CD4-positive, alpha-beta T cell treated with Interleukin-12 subunit alpha and Interleukin-12 subunit beta, for 1 hour (primary cell): ENCODE measurements at places on chromosomes 7 and 10.
A peak's percentile ranks its signal among the peaks of the same experiment; 100 is the strongest.

GRCh38 chr10:14554491-14555205, 220.0 kb downstream of the FAM107B start:
- DNase-seq, result peak; percentile 55

DNA sequence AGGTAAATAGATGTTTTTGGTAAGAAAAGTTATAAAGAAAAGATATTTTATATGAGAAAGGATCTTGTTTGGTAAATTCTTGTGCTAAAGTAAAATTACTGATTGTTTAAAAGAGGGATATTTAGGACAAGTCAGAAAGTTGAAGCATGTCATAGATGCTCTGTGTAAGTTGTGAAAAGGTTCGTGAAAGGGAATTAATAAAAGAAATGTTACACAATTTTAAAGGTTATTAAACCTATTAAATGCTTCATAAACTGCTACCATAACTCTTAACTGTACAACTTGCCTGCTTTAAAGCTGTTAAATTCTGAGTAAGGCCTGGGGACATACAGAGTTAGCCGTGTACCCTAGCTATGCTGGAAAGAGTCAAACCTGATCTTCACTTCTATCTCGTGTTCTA, 634.1 kb downstream of the ACTR3B start:
- DNase-seq, result no peak

DNA sequence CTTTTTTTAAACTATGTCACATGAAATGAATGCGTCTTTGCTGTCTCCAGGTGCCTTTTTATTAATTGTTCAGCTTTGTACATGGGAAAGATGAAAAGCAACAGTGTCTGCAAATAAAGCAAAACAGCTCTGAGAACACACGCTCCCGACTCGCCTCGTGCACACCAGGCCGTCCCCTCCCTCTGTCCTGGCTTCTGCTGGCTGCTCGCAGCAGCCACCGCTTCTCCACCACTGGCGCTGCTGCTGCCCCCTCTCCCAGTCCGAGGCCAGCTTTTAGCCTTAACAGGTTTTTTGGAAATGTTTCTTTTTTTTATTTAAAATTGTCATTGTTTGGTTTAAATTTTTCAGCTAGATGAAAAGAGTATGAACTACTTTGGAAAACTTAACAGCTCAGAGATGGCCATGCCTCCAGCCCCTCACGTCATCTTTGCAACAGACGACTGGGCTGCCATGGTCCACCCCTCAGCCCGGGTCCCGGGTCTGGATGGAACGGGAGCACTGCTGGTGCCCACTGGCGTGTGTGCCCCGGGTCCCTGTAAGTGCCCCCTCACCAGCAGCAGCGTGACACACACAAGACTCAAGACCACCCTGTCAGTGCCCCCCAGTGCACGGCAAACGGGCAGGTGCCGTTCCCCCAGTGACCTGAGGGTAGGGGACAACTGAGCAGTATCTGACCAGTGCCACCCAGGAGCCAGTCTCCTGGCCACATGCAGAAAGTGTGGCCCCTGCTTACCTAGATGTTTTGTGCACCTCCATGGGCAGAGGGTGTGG, 415.6 kb upstream of the FOXK1 start:
- no peak for DNase-seq

GRCh38 chr7:108448584-108449505, 7.4 kb downstream of the NRCAM start:
- no peak for DNase-seq

- no peak for DNase-seq
Measured at GRCh38 chr7:45384499-45384898, 189.7 kb upstream of the ADCY1 start.

- DNase-seq, result no peak
Measured at GRCh38 chr7:77542409-77542808, 5.3 kb downstream of the PTPN12 start.

- DNase-seq, result no peak
Measured at GRCh38 chr7:132817949-132818348, 241.7 kb upstream of the PLXNA4 start.

GRCh38 chr7:99111591-99111990, 32.3 kb downstream of the SMURF1 start:
- DNase-seq, result no peak

- DNase-seq, result peak; percentile 46
Measured at GRCh38 chr10:89414879-89415821, 782 bp downstream of the IFIT5 start.

GRCh38 chr7:126398851-126399529, 853.8 kb downstream of the GRM8 start:
- no peak for DNase-seq

DNA sequence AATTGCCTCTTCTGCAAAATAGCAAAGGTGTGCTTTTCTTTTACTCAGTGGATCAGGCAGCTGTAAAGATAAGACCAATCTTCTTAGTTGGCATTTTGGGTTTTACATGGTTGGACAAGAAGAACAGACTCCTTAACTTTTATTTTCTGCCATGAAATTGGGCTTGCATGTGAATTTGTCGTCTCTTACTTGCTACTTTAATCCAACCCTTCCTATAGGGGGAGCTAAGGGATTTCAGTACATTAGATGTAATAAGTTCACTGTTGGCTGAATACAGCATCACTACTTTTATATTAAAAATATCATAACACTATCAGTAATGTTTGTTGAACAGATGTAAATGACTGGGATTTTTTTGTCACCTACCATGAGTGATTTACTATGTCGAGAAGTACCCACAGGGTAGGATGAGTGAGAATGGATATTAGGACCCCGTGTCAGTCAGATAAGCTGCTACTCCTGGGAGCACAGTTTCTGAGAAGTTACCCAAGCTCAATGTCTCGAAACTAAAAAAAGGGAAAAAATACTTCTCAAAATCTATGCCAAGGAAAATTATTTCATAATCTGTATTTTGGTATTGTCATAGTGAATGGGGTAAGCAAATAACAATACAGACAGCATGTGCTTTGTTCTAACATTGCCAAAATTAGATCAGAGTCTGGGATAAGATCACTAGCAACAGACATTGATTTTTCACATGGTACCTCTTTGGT, 127.4 kb upstream of the AGR3 start:
- DNase-seq, result peak; percentile 47

GRCh38 chr10:505419-505818, 184.0 kb downstream of the DIP2C start:
- no peak for DNase-seq

GRCh38 chr7:24821045-24821753, 63.9 kb upstream of the GSDME start:
- peak; percentile 84 for DNase-seq

DNA sequence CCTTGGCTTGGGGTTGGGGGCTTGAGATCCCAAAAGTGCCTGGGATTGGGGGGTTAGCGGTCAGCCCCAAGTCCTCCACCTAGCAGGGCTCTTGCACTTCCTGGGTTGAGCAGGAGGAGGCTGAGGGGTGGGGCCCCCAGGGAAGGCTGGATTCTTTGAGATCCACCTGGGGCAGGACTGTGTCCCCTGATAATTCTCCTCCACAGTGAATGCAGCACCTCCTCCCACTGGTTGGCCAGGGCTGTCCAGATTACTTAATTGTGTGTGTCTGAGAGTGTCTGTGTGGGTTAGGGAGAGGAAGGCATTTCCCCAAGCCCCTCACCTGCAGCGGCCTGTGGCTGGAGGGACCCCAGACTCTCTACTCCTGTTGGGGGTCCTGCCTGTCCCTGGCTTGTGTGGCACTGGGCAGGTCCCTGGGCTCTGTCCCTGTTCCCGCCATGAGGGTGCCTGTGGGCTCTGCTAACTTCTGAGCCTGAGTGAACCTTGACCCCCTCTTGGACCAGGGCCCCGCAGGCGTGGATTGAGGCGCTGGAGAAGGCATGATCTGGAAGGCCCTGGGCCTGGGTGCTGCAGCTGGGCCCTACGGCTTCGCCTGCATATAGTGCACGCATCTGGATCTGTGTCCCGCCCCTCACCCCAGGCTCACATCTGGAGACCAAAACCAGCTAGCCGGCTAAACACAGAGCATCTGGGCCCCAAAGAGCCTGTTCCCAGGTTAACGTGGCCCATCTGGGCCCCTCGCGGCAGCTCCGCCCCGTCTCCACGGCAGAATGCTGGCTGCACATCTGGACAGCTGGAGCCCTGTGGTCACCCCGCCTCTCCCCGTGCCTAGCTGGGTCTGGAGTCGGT, 10.4 kb downstream of the TMEM270 start:
- no peak for DNase-seq
